ENCODE measurements at places on chromosomes 13 and 19. TPM values are rescaled to one million over a fixed set of nuclear protein-coding genes. Genes with fewer than 3 reads are reported as not detected.

KLK6 gene
- polyA plus RNA-seq: not detected

APOC1 gene
- polyA plus RNA-seq: 2.7 TPM

CFAP97D2 gene
- polyA plus RNA-seq: not detected

DNA sequence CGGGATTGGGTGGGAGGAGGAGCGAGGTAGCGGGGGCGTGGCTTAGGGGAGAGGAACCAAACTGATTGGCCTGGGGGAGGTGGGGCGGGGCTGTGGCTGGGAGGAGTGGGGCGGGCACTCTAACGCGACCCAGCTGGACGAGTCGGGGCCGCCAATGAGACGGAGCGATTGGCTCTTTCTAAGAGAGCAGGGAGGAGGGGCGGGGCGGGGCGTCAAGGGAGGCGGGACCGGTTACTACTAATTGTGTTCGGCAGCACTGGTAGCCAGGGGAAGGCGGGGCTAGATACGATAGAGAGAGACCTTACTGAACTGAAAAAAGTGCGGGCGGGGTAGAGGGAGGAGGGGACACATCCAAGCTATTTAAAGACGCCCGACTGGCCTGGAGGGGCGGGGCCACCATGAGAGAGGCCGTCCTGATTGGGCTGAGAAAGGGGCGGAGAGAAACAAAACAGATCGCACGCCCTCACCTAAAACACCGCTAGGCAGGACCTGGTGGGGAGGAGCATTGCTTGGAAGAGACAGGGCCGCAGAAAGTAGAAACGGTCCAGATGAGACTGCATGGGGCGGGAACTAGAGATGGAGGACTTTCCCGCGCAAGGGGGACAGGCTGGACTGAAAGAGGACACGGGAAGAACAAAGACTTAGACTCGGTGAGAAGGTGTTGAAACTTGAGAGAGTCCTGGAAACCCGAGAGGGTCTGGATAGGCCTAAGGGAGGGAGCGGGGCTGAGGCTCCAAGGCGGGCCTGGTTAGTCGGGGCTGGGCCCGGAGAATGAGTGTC, at the start of gene KCNC3:
Gene KCNC3 (minus strand): TSS at position 232 of the 780 bp plus-strand sequence. CDS start 295 bp downstream, outside the sequence.
- DNase-seq: peak; percentile 95

DNA sequence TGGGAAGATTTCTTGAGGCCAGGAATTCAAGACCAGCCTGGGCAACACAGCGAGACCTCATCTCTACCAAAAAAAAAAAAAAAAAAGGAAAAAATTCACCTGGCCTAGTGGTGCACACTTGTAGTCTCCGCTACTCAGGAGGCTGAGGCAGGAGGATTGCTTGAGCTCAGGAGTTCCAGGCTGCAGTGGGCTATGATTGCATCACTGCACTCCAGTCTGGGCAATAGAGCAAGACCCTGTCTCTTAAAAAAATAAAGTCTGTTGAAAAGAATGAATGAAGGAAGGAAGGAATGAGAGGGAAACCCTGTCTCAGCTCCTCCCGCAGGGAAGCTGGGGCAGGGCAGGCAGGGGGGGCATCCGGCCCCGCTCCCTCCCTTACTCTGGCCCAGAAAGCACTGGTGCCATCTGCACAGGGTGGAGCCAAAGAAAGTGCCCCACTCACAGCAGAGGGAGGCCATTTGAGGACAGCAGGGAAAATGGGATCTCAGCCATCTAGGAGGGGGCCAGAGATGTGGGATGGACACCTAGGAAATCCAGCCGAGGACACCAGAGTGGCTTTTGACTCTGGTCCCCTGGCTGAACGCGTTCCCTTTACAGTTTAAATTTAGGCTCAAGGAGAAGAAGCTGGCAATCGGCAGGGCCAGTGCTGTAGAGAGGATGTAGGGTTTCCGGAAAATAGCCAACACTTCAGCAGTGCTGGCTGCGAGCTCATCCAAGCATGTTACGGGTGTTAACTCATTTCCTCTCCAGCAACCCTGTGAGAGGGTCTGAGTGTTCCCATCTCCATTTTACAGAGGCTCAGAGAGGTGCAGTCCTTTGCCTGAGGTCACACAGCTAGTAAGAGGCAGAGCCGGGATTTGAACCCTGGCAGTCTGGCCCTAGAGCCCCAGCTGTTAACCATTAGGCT, 3.6 kb upstream of the HPN start:
- DNase-seq: peak; percentile 42

DNA sequence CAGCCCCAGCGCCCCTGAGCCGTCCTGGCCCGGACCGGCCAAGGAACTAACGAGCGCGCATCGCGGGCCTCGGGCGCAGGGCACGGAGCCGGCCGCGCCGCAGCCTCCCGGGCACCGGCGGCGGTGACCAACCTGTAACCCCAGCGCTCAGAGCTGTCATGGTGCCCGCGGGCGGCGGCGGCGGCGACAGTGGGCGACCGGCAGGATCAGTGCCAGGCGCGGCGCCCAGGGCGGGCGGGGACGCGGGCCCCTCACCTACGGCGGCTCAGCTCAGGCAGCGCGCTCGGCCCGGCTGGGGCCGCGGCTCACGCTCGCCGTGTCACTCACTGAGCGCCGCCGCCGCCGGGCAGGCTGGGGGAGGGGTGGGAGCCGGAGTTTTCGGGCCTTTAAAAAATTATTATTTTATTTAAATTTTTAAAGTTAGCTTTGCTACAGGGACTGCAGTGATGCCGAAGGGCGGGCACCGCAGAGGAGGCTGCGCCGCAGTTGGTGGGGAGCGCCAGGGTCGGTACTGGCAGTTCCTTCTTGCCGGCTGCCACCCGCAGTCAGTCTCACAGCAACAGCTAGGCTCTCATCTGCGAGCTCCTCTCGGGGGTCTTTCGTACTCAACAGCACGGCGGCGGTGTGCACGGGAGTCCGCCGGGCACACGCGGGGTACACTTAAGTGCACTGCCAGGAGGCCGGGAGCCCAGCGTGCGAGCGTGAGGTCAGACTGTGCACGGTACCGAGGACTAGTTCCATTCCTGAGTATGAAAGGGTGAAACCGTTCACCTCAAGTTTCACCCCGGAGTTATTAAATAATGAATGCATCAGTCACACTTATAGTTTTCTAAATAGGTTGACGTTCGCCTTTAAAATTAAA, at the start of gene NALCN:
Gene NALCN (minus strand): TSS at position 328 of the 862 bp plus-strand sequence. CDS start 17,382 bp downstream, outside the sequence.
- DNase-seq: peak; percentile 82

- no peak for DNase-seq
Measured at GRCh38 chr13:74973935-74974879, 507.8 kb downstream of the TBC1D4 start.

GRCh38 chr13:23852351-23852750, 36.8 kb downstream of the MIPEP start:
- DNase-seq: no peak

- no peak for DNase-seq
Measured at GRCh38 chr13:99256283-99256682, 1.9 kb downstream of the GPR18 start.

GRCh38 chr13:59527500-59527899, 636.2 kb downstream of the DIAPH3 start:
- no peak for DNase-seq

DNA sequence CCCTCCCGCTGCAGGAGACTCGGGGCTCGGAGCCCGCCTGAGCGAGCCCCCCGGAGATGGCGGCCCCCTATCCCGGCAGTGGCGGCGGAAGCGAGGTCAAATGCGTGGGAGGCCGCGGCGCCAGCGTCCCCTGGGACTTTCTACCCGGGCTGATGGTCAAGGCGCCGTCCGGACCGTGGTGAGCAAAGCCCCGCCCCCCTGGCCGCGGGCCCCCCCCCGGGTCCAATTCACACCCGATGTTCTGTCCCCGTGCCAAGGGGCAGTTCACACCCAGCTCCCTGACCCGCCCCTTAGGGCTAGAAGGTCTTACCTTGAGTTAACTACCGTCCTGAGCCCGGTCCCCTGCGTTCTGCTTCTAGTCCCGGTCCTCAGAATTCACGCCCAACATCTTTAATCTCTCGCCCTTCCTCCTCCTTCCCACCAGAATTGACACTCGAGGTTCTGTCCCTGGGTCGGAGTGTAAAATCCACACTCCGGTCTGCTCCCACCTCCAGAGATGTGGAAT, 1.4 kb downstream of the NPAS1 start:
- peak; percentile 65 for DNase-seq

DNA sequence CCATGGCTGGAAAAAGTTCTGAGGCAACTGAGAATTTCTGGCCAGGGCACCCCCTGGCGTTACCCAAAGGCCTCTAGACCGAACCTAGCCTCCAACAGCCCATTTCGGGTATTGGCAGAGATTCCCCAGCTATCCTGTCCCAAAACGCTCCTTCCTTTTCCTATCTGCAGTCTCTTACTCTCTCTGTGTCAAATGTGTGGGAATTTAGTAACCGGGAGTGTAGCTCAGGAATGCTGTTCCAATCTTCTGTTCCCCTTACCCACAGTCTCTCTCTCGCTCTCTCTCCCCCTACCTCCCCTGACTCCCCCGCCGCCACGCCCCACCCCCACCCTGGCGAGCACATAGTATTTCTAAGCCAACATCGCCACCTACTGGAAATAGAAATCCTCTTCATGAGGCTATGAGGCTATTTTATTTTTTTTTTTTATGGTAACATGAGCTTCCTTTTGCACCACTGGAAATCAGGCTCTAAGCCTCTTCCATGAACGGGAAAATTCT, 27.0 kb downstream of the OXGR1 start:
- no peak for DNase-seq

DNA sequence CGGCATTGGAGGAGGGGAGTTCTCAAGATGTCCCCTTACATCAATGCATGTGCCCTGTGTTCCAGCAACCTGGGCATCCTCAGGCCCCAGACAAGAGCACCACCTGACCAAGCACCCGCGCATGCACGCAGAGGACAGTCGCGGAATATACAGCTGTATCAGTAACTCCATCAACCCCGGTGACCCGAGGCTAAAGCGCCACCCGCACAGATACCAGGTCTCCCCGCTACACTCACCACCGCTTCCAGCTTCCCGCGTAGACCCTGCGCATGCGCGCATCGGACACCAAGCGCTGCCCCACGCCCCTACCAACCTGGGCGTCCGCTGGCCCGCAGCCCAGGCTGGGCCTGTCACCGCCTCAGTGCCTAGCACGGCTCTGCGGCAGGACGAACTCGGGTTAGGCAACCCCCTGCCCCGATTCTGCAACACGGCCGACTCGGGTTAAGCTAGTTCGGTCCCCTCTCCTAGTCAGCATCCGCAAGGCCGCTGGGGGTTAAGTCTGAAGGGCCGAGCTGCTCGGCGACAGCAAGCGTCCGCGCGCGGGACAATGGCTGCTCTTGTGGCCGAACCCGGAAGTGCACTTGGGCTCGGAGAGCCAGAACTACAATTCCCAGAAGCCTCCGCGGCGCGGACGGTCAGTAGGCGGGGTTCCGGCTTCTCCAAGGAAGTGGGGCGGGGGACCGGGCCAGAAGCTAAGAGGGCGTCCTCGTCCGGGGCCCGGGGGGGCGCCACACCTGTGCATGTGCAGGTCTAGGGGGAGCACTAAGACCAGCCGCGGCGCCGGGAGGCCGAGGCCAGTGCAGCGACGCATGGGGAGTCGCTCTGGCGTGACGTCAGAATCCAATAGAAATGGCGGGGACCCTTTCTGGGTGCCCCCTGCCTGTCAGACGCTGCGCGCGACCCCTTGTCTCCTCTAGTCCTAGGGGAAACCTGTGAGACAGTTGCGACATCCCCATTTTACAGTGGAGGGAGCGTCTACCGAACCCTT, at the start of gene ZNF180:
Gene ZNF180 (minus strand): TSS at position 561 of the 988 bp plus-strand sequence. CDS start 3,188 bp downstream, outside the sequence.
- peak; percentile 94 for DNase-seq

DNA sequence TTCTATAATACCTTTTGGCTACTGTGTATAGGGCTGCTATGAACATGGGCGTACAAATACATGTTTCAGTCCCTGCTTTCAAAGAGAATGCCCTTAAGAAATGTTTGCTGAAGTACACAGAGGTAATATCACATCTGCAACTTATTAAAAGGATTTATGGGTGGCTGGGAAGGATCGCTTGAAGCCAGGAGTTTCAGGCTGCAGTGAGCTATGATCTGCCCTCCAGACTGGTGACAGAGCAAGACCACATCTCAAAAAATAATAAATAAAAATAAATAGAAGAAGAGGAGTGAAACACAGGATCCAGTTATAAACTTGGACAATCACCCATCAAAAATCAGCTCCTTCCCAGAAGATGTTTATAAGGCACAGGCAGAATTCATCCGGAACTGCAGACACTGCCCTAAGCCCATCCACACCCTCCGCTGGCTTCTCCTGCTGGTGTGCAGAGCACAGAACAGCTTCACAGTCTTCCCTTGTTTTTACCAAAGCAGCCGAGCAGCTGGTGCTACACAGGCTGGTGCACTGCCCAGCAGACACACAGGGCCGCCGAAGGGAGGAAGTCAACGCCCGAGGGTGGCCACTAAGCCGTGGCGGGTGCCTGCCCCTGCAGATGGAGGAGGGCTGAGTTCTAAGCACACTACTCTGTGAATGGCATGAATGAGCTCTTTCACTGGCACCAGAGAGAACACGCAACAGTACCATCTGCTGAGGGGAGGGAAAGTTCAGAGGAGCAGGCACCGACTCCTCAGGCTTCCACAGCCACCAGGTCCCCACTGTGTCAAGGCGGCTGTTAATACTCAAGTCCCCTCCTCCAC, 44.0 kb downstream of the BRD4 start:
- DNase-seq: peak; percentile 72

- no peak for DNase-seq
Measured at GRCh38 chr19:49042177-49042576, 1.5 kb upstream of the CGB5 start.

GRCh38 chr13:71374471-71375049, 492.4 kb downstream of the DACH1 start:
- no peak for DNase-seq

GRCh38 chr13:40194224-40194806, 472.1 kb downstream of the FOXO1 start:
- no peak for DNase-seq

DNA sequence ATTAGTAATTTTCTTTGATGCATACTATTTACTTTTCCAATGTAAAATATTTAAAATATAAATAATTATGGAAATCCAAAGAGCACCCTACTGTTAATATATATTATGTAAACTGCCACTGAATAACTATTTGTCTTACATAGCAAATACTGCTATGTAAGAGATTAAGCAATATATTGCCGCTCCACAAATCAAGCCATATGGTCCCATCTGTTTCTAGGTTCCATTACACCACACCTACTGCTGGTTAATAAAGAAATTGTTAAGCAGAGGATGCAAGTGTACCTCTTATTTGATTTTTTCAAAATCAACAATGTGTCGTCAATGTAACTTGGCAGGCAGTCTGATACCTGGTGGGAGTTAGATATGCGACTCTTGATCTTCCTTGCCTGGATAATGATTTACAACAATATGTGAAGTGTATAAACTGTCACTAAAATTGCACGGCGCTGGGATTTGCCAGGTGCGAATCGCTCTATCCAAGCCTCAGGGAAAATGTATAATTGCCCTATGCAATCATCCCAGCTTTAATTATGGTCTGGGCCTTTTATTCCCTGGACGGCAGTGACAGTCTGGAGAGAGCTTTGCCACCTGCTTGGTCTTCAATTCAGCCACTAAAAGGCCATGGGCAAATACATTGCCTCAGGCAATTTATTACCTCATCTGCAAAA, 16.0 kb downstream of the SMAD9 start:
- DNase-seq: no peak
